ENCODE measurements at places on chromosomes 1 and 21.

GRCh38 chr1:86705665-86705985 lies 1.2 kb downstream of the SH3GLB1 start:
- DNase-seq: no peak

DNA sequence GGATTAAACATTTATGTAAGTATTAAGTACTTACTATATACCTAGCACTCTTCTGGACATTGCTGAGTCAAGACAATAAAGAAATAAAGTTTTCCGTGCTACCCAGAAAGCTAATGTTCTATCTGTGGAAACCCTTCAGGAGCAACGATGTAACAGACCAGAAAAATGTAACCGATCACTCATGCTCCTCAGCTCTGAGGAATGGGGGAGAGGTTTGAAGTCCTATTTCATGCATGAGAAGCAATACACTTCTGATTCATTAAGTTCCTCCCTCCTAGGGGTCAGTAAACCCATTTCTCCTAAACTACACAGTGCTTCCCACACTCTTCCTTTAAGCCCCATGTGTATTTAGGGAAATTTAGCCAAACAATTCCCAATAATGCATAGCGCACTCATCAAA lies 25.6 kb upstream of the KAZN start:
- no peak for DNase-seq

DNA sequence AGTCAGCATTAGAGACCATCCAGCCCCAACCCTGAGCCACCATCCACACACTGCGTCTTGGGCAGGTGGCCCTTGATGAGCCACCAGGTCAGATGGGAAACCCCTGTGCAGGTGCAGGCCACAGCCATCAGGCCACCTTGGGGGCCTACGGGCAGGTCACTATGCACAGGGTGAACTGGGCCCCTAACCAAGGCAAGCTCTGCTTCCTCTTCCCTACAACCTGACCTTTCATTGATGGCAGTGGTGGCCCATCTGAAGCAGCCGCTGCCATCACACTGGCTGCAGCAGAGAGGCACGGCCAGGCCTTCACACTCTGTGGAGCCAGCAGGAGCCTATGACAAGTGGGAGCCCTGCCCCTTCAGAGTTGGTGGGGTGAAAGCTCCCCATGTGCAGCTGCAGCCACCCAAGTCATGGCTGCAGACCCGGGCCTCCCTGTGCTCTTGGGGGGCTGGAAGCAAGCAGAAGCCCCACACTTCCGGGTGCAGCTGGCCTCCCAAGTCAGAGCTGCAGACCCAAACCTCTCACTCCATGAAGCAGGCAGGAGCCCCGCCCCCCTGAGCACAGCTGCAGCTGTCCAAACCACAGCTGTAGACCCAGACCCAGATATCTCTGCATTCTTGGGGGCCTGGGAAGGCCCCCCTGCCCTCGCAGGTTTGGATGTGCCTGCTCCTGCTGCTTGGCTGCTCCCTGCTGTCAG lies 681.5 kb downstream of the MATN1 start:
- no peak for DNase-seq

DNA sequence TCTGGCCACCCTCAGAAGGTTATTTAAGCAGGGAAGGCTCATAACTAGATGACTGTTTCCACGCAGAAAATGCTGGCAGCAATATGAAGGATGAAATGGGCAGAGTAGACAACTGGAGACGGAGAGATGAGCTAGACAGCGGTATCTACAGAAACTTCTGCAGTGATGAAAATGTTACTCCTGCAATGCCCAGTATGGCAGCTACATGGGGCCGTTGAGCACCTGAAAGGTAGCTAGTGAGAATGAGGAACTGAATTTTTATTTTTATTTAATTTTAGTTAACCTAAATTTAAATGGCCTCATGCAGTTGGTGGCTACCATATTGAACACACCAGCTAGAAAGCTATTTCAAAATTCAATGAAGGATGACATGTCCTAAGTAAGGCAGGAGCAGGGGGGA lies 27.3 kb downstream of the SIPA1L2 start:
- DNase-seq: no peak

DNA sequence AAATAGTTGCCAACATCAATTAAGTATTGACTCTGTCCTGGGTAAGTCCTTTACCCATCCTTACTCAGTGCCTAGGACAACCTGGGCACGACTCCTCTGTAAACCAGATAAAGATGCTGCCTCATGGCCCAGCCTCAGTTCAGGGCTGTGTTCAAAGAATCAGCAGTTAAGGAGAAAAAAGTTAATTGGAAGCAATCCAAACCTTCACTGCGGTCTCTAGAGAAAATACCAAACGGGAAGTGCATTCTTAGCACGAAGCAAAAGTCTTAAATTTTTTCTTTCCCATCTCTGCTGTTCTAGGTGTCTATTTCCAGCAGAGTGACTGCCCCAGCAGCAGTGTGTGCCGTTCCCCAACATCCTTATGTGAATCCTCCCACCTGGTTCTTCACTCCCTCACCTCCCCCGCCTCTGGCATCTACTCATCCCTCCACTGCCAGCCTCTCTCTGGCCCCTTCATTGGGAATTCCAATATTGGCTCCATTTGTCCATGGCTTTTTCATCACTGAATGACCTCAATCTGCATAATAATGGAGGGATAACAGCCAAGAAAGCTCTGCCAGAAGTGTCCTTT lies 23.2 kb downstream of the KANK4 start:
- no peak for DNase-seq

Measured in suprapubic skin (tissue), 4 donors.